ENCODE measurements at places on chromosomes 5 and 9. TPM values are rescaled to one million over a fixed set of nuclear protein-coding genes. Genes with fewer than 3 reads are reported as not detected.

ENG gene
- total RNA-seq: 5.5 TPM

IFNA21 gene
- not detected for total RNA-seq

GRCh38 chr5:39451276-39451941, 26.6 kb upstream of the DAB2 start:
- DNase-seq: no peak

- no peak for DNase-seq
Measured at GRCh38 chr9:18185196-18185595, 288.8 kb upstream of the ADAMTSL1 start.

Measured in SK-MEL-5 (cell line).